Stimulated activated CD8-positive, alpha-beta memory T cell treated with anti-CD3 and anti-CD28 coated beads, Interleukin-15, amount 100 ng/mL, for 1 hour (primary cell): ENCODE measurements at places on chromosomes 1 and 21.
A peak's percentile ranks its signal among the peaks of the same experiment; 100 is the strongest.

- DNase-seq: no peak
Measured at GRCh38 chr1:244322791-244323521, 128.8 kb downstream of the ADSS2 start.

GRCh38 chr1:114457675-114458236, 53.2 kb downstream of the TRIM33 start:
- no peak for DNase-seq

DNA sequence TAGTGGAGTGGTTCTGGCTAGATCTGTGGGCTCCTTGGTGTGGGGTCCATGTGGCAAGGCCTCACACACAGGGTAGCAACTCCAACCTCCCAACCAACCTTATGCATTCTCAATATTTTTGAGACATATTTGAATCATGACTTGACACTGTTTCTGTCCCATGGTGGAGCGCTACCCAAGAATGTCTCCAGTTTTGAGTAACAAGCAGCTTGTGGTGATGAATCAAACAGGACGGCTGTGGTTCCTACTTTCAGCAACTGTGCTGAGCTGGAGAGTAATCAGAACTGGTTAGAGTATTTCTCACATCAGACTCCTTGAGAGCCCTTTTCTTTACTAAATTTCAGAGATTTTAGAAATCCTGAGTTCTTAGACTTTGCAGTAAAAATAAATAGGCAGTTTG, 3.1 kb downstream of the LCE3D start:
- no peak for DNase-seq

DNA sequence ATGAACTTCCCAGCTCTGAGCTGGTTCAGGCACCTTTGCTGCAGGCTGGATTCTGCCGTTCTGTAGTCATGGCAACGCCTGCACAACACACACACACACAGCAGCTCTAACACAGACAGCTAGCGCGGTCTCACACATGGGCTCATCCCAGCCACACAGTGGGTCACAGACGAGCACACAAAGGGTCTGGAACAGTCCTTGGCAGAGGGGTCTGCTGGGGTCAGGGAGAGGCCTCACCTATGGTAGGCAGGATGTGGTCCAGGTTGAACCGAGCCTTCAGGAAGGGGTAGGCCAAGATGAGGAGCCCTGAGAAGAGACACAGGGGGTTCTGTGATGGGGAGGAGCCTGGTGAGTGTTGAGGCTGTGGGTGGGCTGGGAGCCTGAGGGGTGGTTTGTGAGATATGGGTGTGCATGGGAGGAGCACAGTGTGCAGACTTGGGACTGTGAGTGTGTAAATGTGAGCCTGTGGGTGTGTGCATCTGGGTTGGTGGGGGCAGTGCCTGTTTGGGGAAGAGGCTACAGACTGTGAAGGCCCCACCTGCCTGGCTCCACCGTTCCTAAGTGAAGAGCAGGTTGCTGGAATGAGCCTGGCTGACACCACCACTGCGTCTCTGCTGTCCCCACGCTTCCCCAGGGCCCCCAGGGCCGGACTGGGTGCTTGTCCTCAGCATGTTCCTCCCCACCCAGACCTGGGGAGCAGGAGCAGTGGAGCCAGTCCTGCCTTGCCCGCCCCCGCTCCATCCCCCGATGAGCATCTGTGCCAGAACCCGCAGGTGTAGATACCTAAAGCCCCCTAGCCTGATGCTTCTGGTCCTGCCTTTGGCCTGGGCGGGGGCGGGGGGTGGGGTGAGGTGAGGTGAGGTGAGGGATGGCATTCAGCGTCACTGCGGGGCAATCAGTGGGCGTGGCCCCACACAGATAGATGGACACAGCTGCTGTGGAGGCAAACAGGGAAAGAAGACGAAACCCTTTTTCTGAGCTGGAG, 1.5 kb downstream of the KNCN start:
- DNase-seq: peak; percentile 15

DNA sequence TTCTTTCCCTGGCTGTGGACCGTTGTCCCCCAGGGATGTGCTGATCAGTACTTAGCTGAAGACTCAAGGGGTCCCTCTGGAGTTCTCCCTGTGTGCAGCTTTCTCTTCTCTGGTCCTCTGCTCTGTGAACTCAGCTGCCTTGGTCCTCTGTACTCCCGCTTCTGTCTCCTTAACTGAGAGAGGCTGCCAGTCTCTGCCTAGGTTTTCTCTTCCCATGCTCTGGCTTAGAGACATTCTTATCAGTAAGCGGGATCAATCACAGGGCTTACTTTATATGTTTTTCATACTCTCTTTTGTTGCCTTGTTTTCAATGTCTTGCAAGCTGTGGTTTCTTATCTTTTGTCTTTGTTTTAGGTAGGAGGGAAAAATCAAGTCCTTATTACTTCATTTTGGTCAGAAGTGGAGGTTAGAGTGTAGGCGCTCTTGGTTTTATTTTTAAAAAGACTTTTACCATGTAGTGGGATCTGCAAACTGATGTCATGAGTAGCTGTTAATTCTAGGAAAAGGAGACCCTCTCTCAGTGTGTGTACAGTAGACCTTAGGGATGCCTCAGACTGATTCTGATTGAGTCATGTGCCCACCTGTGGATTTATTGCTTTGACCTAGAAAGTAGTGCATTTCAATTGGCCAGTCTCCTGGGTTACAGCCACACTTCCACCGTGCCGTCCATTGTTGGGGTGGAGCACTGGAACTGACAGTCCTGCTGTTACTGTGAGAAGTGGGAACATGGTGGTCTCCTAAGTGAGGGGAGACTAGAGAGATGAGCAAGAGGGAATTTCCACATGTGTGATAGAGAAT, 46.6 kb downstream of the TTC3 start:
- no peak for DNase-seq

- DNase-seq: no peak
Measured at GRCh38 chr1:64133036-64133435, 70.4 kb upstream of the UBE2U start.

GRCh38 chr1:48228156-48228555, 5.6 kb downstream of the SLC5A9 start:
- no peak for DNase-seq
